ENCODE measurements at places on chromosomes 16 and 17. TPM values are rescaled to one million over a fixed set of nuclear protein-coding genes. Genes with fewer than 3 reads are reported as not detected.

- no peaks in the 10 kb centered on the region for H3K36me3 ChIP-seq
- no peaks in the 10 kb centered on the region for H3K27me3 ChIP-seq
Measured at GRCh38 chr17:55363033-55363432, 58.6 kb downstream of the MMD start.

DNA sequence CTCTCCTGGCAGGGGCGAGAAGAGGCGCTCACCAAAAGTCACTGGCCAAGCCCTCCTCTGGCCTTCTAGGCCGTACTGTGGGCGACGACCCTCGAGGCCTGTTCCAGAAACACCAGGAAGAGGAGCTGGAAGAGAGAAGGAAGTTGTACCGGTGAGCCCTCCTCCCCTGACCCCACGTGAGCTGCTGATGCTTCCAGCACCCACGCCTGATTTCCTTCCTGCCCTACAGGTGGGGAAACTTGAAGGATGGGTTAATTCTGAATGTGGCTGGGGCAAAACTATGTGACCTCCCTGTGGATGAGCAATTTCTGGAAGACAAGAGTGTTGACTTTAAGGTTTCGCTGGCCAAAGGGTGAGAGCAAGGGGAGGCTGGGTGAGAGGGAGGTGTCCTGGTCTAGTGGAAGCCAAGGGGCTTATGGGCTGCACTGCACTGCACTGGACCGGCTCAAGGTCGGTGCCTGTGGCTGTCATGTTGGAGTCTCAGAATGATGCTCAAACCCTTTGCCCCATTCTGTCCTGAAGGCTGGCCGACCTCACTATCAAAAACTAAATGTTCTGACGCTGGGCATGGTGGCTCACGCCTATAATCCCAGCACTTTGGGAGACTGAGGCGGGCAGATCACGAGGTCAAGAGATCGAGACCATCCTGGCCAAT is 6.2 kb downstream of the C17orf100 start:
- peaks cover 16% of the 10 kb centered on the region for H3K4me1 ChIP-seq
- peaks cover 26% of the 10 kb centered on the region for H3K27me3 ChIP-seq
- H3K36me3 ChIP-seq = no peaks in the 10 kb centered on the region
- no peak overlapping the region for H3K27ac ChIP-seq
- DNase-seq = no peak

DNA sequence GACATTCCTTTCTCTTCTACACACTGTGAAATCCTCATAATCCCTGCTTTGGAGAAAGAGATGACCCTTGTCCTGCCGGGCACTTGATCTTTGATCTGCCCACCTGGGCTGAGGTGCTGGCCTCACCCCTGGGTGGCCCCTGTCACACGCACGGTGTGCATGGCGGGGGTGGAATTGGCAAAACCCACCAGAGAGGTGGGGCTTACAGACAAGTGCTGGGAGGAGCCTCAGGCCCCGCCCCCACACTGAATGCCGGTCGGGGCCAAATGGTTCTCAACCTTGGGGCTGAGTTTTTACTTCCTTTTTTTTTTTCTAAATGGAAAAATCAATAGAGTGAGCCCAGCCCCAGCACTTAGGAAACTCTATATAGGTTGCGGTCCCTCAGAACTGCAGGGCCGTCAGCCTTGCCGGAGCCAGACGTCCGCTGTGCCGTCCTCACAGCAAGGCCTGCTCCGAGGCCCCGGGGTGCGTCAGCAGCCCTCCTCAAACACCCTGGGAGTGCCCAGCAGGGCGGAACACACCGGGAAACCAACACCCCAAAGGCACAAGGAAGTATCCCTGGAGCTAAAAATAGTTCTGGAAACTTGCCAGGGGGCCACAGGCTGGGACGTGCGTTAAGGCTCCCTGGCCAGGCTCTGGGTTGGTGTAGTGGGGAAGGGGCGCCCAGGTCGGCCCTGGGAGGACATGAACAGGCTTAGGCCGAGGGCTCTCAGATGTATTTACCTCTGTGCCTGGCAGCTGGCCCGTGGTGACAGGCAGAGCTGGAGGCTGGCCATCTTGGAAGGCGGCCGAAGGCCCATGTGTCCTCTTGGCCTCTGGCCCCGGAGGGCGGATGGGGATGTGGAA is 11.0 kb downstream of the GPRC5C start:
- peaks cover 54% of the 10 kb centered on the region for H3K4me1 ChIP-seq
- no peaks in the 10 kb centered on the region for H3K27me3 ChIP-seq
- H3K36me3 ChIP-seq = no peaks in the 10 kb centered on the region
- H3K4me3 ChIP-seq = no peak overlapping the region
- peak overlapping the region; percentile 95 for H3K27ac ChIP-seq
- peak; percentile 94 for DNase-seq

- peaks cover 13% of the 10 kb centered on the region for H3K36me3 ChIP-seq
- peaks cover 5% of the 10 kb centered on the region for H3K4me1 ChIP-seq
- no peak overlapping the region for H3K4me3 ChIP-seq
- DNase-seq = no peak
- H3K27me3 ChIP-seq = no peaks in the 10 kb centered on the region
- no peak overlapping the region for H3K27ac ChIP-seq
Measured at GRCh38 chr16:14324581-14324980, 253.5 kb downstream of the MRTFB start.

GRCh38 chr16:12062343-12063003 is 85.9 kb downstream of the SNX29 start:
- H3K4me3 ChIP-seq = no peak overlapping the region
- no peaks in the 10 kb centered on the region for H3K4me1 ChIP-seq
- no peaks in the 10 kb centered on the region for H3K36me3 ChIP-seq
- peak; percentile 83 for DNase-seq

DNA sequence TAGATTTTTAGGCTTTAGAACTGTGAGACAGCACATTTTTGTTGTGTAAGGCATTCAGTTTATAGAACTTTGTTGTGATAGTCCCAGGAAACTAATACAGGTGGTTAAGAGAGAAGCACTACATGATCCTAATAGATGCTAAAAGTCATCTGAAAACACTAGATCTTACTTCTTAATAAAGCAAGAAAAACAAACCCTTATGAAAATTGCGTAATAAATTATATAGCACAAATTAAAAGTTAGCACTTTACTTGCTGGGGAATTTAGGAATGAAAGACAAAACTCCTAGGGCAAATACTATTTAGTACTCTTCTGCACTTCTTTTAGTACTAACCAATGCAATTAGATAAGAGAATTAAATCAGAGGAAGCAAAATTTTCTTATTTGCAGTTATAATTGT is 163.3 kb upstream of the SHISA6 start:
- no peaks in the 10 kb centered on the region for H3K4me1 ChIP-seq
- DNase-seq = no peak
- H3K36me3 ChIP-seq = no peaks in the 10 kb centered on the region
- no peaks in the 10 kb centered on the region for H3K27me3 ChIP-seq

GRCh38 chr17:30808785-30809286 is 15.7 kb downstream of the CRLF3 start:
- no peak overlapping the region for H3K4me3 ChIP-seq
- DNase-seq = no peak
- peak overlapping the region; percentile 24 for H3K27ac ChIP-seq
- no peaks in the 10 kb centered on the region for H3K4me1 ChIP-seq

DNA sequence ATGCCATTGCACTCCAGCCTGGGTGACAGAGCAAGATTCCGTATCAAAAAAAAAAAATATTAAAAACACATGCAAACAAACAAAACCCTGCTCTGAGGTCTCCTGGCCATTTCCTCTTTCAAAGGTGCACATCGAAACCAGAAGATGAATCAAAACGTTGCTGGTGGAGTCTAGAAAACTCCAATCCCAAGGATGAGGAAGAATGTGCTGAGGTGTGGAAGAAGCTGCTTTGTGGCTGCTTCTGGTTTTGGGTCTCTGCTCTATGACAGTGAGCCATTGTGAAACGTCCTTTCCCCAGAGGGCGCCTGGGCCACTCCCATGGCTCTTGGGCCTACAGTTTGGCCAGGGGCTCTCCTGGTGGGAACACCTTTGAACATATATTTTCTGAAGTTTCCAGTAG is 112.6 kb downstream of the IRF8 start:
- DNase-seq = no peak
- H3K4me3 ChIP-seq = no peak overlapping the region
- H3K4me1 ChIP-seq = peaks cover 7% of the 10 kb centered on the region
- no peak overlapping the region for H3K27ac ChIP-seq

- H3K27me3 ChIP-seq = no peaks in the 10 kb centered on the region
- H3K4me3 ChIP-seq = no peak overlapping the region
- H3K36me3 ChIP-seq = no peaks in the 10 kb centered on the region
Measured at GRCh38 chr16:88560714-88561484, 9.3 kb upstream of the ZC3H18 start.

GRCh38 chr16:83105279-83106077 is 478.7 kb downstream of the CDH13 start:
- H3K27me3 ChIP-seq = no peaks in the 10 kb centered on the region
- no peaks in the 10 kb centered on the region for H3K36me3 ChIP-seq
- DNase-seq = no peak
- no peak overlapping the region for H3K27ac ChIP-seq

DNA sequence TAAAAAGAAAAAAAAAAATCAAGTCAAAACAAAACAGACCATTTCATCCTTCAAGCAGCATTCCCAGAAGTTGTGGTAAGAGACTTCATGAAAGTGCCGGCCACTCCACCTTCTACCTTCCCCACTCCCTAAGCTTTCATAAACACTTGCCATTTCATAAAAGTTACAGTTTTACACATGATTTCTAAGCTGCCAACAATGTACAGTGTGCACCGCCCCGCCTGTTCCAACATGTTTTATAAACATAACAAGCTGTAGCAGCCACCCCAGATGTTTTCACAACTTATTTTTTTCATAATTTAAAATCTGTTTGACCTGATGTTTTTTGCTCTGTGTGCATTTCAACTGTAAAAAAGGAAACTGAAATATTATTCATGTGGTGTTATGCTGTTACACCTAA is 608.1 kb downstream of the TOX3 start:
- H3K4me1 ChIP-seq = no peaks in the 10 kb centered on the region
- DNase-seq = no peak
- no peak overlapping the region for H3K4me3 ChIP-seq
- H3K27me3 ChIP-seq = no peaks in the 10 kb centered on the region

- no peaks in the 10 kb centered on the region for H3K4me1 ChIP-seq
- H3K36me3 ChIP-seq = no peaks in the 10 kb centered on the region
- no peak overlapping the region for H3K27ac ChIP-seq
- H3K27me3 ChIP-seq = no peaks in the 10 kb centered on the region
- DNase-seq = peak; percentile 61
Measured at GRCh38 chr16:59886021-59886420, 1151.9 kb upstream of the GOT2 start.

DNA sequence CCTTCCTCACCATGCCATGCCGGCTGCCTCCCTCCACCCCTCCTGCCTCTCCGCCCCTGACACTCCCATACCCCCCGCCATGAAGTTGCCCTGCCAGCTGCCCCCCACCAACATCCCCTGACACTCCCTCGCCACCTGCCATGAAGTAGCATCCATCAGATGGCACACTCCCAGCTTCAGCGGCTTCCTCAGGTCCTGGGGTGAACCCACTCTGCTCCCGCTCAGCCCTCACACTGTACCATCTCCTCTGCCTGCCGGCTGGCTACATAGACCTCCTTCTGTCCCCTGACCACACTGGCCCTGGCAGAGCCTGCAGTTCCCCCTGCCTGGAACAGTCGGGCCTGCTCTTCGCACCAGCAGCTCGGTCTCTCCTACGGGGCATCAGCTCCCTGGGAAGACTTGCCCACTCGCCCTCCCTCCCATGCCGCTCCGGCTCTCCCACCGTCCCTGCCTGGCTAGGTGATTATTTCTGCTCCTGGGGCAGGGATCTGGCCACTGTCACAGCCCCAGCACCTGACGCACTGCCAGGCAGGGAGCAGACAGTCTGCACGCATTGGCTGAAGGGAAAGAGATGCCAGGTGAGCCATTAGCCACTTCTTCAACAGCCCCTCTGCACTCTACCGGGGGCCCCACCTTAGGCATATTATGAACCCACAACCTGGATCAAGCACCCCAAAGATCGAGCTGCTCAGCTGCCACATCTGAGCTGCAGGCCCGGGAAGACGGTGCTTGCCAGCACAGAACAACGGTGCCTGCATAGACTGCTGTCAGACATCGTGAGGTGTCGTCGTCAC is 9.0 kb downstream of the CANT1 start:
- H3K4me3 ChIP-seq = no peak overlapping the region
- no peak for DNase-seq
- H3K36me3 ChIP-seq = peaks cover 35% of the 10 kb centered on the region
- no peak overlapping the region for H3K27ac ChIP-seq
- peaks cover 6% of the 10 kb centered on the region for H3K4me1 ChIP-seq
- no peaks in the 10 kb centered on the region for H3K27me3 ChIP-seq

DNA sequence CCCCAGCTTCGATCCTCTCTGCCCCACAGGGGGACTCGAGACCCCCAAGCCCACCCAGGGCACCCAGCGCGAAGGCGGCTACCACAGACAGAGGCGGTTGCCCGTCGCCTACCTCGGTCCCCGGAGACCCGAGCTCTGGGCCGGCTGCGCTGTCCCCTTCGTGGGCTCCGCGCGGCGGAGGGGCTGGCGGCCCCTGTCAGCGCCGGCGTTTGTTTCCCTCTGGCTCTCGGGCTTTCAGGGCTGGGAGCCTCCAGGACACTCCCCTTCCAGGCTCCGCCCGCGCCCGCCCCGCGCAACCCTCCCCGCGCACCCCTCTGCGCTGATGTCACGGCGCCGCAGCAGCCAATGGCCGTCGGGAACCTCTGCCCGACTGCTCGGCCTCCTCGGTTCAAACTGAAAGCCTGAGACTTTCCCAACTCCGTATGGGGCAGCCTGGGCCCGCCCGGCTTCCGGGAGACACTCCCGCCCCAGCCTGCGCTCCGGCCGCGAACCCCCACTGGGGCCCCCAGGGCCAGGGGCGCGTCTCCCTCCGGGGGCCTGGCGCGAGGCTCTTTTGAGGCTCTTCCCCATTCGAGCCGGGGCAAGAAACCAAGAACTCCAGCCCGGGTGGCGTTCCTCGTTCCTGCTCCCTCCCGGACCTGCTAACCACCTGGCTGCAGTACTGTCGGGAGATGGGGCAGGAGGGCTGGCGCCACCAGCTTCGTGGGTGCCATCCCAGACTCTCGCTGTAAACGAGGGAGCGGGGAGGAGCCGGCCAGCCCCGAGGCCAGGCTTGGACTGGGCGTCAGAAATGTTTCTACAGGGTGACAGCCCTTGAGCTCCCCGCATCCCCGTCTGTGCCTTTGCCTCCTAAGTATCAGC is at the start of gene CDC42EP4:
Gene CDC42EP4 (minus strand): TSS at position 221 of the 861 bp plus-strand sequence. CDS start 25,501 bp downstream, outside the sequence.
- peak; percentile 98 for DNase-seq
- H3K4me3 ChIP-seq = peak within 1 kb of the TSS; percentile 99
- H3K27ac ChIP-seq = peak within 1 kb of the TSS; percentile 99
- no peaks in the 10 kb centered on the region for H3K27me3 ChIP-seq

Gene ABCA3
- total RNA-seq = 8.0 TPM

Gene TMEM220
- 6.3 TPM for total RNA-seq

Gene KRTAP4-2
- total RNA-seq = not detected

Gene ASGR1
- not detected for total RNA-seq

Data from heart left ventricle (tissue), 16 donors.